ENCODE measurements at places on chromosomes 12 and 14. TPM values are rescaled to one million over a fixed set of nuclear protein-coding genes. Genes with fewer than 3 reads are reported as not detected.
A peak's percentile ranks its signal among the peaks of the same experiment; 100 is the strongest.

- no peak for DNase-seq
These were observed 4.5 kb downstream of the RAB5B start for GRCh38 chr12:55978393-55978792.

The BCL2L14 gene
- total RNA-seq: not detected

DNA sequence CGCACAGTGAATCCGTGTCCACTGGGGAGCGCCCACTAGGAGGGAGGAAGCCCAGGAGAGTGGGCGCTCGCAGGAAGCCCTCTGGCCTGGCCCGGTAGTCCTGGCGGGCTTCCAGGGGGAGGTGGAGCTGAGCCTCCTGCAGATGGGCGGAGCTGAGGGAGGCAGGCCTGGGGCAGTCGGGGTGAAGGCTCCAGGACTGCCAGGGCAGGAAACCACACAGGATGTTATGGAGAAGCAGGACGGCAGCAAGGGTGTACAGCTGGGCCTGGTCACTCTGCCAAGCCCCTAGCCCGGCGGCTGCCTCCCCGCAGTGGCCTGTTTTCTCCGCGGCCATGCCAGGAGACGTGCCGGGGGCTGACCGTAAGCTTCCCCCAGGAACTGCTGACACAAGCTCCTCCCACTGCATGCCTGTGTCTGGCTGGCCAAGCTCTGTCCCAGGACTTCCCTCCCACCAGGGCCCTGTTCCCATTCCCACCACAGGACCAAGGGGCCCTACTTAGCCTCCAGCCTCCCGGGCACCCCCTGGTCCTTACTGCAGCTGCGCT is 143.4 kb upstream of the C14orf180 start:
- peak; percentile 29 for DNase-seq

The CNIH1 gene
- total RNA-seq: 168 TPM

DNA sequence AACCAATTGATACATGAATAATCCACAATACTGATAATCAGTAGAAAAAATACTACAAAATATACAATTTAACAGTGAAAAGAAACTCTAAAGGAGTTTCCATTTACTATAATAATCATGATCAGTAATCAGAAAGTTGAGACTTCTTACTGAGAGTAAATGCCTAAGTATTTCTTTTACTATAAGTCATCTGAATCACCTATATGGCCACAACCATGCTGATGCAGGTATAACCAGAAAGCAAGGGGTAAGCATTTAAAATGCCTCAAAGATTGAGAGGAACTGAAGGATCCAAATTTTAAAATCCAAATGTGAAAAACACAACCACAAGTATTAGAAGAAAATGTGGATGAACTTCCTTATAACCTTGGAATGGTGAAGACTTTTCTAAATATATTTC is 23.4 kb downstream of the CDK17 start:
- DNase-seq: no peak

The OAS2 gene
- total RNA-seq: 80.4 TPM

DNA sequence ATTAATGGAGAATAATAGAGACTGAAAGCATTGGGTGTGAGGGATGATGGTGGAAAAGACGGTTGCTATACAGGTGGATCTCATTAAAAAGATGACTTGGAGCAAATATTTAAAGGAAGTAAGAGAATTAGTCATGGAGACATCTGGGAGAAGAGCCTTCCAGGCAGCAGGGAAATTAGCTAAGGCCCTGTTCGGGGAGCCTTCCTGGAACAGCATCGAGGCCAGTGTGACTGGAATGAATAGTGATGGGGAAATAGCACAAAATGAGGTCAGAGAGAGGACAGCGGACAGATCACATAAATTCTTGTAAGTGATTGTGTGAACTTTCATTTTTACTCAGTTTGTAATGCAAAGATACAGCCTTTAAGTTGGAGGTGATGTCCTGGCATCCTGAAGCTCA is 842.3 kb downstream of the SLC6A15 start:
- no peak for DNase-seq

- DNase-seq: no peak
These were observed 21.1 kb upstream of the PPP2R5E start for GRCh38 chr14:63564318-63564717.

GRCh38 chr14:80095623-80096022 is 115.7 kb downstream of the DIO2 start:
- DNase-seq: no peak

DNA sequence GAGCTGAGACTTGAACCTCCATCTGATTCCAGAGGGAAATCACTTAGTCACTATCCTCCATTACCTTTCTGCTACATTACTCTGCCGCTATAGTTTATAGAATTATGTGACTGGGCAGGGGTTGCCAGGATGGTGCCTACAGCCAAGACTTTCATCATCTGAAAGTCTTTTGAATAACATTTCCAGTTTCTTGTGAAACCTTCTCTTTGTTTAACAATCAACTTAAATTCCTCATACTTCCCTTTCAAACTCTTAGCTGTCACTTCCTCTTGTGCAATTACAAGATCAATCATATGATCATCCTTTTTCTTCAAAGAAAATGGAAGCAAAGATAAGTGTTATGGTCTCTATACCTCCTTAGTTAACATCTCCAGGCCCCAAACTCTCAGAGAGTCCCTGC is 25.4 kb upstream of the PELI2 start:
- DNase-seq: no peak

GRCh38 chr12:27305673-27306456 is 26.8 kb upstream of the BMAL2 start:
- DNase-seq: no peak

DNA sequence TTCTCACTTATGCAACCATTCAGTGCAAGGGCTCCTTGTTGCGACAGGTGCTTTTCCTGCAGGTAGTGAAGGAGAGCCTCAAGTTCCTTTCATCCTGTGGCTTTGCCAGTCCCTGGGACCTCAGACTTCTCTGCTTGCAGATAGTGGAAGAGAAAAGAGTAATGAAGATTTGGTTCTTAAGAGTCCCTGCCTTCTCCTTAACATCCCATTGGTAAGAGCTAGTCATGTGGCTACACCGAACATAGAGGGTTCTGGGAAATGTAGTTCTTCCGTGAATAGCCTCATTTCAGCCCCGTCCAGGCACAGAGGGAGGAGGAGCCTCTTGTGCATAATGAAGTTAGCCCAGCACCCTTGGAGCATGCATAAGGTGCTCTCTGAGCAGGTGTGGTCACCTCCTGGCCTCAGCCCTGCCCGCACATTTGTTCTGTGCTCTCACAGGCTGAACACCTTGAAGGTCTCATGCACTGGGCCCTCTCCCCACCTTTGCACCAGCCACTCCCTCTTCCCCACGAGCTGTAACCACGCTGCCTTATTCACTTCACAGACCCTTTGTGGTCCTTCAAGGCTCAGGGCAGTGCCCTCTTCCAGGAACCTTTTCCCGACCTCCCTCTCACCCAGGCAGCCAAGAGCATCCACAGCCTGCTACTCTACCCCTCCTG is 134.0 kb downstream of the BCL11B start:
- DNase-seq: no peak
